Cardiac muscle cell (in vitro differentiated cells and primary cell): ENCODE measurements at places on chromosomes 5 and 9. TPM values are rescaled to one million over a fixed set of nuclear protein-coding genes. Genes with fewer than 3 reads are reported as not detected.

DNA sequence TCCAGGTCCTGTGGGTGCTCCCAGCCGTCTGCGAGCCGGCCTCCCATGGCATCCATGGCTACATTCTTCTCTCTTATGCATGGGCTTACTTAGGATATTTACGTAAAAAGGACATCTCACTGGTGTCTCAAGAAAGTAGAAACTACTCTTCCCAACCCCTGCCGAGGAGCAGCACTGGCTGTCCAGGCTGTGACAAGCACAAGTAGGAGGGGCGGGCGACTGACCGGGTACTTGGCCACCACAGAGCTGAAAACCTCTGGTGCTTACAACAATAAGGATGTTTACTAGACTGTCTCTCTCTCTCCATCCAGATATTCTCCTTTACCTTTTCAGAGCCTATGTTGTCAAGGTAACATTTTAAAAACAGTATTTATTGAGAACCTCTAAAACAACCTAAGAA lies 56.3 kb upstream of the TBC1D9B start:
- DNase-seq, result no peak

DNA sequence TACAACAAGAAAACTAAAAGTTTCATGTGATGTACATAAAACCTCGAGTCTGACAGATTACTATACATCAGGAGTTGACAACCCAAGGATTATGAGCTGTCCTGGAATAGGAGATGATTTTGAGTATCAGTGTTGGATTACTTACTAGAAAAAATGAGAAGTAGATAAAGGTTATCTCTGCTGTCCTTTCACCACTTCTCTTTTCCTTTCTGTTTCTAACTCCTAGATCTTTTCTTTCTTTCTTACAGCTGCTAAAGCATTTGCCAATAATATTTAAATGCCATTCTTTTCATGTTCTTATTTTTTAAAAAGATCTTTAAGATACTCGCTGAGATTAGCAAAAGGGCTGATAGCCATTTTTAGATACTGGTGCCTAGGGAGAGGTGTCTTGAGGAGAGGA lies 14.8 kb downstream of the RBM27 start:
- DNase-seq, result no peak

DNA sequence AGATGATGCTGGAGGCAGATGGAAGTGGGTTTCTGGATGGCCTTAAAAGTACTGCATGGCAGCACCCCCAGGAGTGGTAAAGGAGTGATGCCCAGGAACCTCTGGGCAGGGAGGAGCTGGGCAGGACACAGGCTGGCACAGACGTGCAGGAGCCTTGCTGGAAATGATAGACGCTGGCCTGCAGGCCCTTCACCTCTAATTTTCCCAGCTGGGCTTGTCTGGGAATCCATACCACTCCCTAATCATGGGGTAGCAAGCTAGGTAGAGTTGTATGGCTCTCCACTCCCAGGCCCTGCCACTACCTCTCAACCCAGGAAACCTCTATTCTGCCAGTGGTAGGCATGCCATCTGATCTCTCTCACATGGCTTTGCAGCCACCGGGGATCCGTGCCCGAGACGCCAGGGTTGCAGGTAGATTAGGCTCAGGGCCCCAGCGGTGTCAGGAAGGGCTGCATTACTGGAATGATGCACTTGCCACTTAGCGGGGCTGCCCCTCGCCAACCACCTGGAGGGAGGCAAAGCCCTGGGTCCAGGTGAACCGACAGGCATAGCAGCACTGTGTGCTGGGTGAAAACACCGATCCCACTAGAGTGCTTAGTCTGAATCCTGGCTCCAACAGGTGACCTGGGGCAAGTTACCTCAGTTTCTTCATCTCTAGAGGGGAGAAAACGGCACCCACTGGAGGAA lies 79.6 kb upstream of the SLC25A51 start:
- DNase-seq, result no peak

Gene TAL2
- not detected in 2 replicates for total RNA-seq

Gene PAX5
- total RNA-seq, result 0.88 TPM in 1 of 2 replicates, not detected in the other
